Activated CD4-positive, CD25-positive, alpha-beta regulatory T cell (primary cell): ENCODE measurements at places on chromosomes 11 and 22.

DNA sequence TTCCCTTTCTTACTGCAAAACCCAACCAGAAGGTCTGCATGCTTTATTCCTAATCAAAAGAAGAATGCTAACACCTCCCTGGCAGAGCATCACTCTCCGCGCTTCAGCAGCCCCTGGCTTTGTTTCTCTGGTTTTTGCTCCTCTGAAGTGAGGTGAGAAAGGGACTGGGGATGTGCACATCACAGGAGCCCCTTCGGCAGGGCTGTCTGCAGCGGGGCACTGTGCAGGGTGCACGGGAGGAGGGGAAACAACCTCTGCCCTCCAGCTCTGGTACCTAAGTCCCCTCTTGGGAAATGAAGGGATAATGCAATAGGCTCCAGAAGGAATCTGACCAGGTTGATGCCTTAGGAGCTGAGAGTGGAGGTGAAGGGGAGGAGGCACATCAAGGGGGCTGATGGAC, 312.7 kb downstream of the NTM start:
- no peak for DNase-seq

DNA sequence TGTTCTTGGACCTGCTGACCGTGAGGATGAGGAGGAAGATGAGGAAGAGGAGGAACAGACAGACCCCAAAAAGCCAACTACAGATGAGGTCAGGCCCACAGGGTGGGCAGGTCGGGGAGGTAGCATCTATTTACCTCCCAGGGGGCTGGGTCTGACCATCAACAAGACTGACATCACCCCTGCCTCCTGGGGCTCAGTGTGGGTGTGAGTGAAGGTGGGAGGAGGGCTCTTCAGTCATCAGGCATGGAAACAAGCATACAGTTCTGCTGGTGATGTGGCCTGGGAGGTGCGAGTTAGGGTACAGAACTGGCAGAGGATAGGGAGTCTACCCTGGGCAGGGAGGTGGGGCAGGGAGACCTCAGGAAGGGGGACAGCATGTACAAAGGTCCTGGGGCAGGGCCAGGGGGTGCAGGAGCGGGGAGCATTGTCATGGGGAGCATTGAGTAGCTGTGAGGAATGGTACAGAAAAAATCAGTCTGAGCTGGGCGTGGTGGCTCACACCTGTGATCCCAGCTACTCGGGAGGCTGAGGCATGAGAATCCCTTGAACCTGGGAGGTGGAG, 8.9 kb downstream of the PLCB3 start:
- no peak for DNase-seq

GRCh38 chr11:41177791-41178190, 281.7 kb downstream of the LRRC4C start:
- no peak for DNase-seq

- DNase-seq: no peak
Measured at GRCh38 chr22:19037282-19038163, 84.7 kb downstream of the DGCR2 start.

- no peak for DNase-seq
Measured at GRCh38 chr11:128273736-128274135, 313.6 kb downstream of the ETS1 start.

GRCh38 chr11:45739866-45740265, 65.1 kb upstream of the SLC35C1 start:
- DNase-seq: no peak

- no peak for DNase-seq
Measured at GRCh38 chr22:45774001-45774670, 102.5 kb downstream of the ATXN10 start.

DNA sequence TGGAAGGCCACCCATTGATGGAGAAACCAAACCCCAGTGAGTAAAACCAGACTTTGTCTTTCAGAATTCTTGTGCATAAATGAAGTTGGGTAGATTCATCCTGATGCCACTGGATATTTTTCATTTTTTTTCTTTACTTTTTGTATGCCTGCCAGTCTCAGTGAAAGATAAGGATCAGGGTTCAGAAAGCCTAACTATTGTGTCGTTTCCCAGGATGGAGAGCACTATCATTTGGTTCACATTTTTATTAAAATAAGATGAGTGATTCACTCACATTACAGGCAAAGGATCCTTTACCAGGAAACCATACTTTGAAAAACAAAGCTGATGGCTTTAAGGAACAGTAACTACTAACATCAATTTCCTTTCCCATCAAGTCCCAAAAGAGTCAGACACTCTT, 52.0 kb downstream of the ARFGAP2 start:
- DNase-seq: no peak

- no peak for DNase-seq
Measured at GRCh38 chr11:45472716-45473317, 186.7 kb upstream of the SYT13 start.

DNA sequence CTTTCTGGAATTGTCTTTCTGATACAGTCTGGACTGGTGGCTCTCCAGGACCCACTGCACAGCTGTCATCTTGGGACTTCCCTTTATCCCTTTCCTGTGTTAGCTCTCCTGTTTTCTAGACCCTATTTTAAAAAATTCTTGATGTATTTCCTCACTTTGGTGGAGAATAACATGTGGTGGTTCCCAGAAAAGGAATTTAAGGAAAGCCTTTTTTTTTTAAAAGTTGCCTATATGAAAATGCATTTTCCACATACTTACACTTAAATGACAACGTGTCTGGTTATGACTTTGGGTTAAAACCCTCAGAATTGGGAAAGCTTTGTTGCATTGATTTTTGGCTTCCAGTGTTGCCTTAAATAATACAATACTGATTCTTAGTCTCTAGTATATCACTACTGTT, 400.7 kb downstream of the TMEM135 start:
- DNase-seq: no peak

DNA sequence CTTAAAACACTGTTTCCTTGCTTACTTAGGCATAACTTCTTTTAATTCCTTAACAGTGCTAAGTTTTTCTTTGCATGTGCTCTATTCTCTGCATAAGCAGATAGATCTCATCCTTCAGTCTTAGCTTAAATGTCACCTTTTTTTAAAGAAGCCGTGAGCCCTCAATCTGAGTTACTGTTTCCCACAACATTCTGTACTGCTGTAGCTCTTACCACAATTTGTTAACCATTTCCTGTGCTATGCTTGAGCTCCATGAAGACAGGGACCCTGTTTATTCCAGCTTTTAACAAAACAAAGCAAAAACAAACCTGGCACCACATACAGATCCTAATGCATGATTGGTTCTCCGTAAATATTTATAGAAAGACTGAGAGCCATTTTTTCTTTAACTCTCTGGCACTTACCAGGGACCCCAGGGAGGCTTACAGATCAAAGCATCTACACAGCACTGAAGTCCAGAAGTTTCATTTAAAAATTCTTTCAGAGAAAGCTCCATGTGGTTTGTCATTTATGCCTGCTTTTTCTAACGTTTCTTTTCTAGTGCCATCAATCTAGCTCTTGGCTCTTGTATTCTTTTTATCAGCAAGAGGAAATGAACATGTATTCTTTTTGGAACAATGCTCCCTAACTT, 74.9 kb downstream of the DYNC2H1 start:
- DNase-seq: no peak

- DNase-seq: no peak
Measured at GRCh38 chr11:4884361-4884760, 2.7 kb downstream of the OR51T1 start.

- no peak for DNase-seq
Measured at GRCh38 chr11:75966537-75967287, 151.7 kb downstream of the UVRAG start.

- DNase-seq: no peak
Measured at GRCh38 chr22:19929586-19930550, 11.7 kb upstream of the COMT start.

- DNase-seq: no peak
Measured at GRCh38 chr22:42385696-42386095, 46.5 kb downstream of the NFAM1 start.

DNA sequence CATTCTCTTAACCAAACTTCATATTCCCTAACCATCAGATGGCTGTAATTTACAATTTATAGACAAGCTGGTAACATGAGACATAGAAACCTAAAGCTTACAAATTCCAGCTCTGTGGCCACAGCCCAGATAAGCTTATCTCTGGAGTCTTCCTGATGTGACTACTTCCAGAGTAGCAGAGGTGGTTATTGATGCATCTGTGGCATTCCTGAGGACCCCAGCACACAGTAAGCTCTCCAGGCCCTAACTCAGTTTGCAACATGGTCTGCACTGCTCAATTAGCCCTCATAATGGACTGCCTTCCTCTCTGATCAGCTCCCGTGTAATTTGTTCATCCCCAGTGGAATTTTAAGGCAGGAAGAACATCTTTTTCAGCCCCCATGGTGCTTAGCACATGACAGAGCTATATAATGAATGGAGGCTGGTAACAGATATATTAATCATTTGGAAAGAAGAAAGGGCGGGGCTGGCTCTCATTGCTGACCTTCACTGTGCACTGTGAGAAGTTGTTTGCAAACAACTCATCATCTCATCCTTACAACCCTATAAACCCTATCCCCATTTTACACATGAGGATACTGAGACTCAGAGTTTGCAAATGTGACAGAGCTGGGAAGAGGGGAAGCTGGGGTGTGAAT, 30.1 kb upstream of the KCNJ11 start:
- no peak for DNase-seq

- no peak for DNase-seq
Measured at GRCh38 chr11:115920092-115920461, 415.9 kb upstream of the CADM1 start.

GRCh38 chr11:115848080-115848479, 343.9 kb upstream of the CADM1 start:
- no peak for DNase-seq

DNA sequence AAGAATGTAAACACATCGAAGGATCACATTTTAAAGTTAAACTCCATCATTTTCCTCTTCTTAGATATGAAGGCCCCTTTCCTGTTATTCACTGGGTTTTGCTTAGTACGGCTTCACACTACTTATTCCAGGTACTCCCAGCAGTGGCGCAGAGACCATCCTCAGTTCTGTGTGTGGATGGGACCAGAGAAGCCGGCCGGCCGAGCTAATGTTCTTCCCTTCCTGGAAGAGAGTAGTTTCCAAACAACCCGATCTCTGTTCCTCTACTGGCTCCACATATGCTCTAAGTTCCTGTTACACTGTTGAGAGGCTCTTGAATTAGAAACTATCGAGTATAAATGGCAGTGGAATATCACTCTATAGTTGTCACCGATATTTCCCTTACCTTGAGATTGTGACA, 684 bp upstream of the NFRKB start:
- no peak for DNase-seq

DNA sequence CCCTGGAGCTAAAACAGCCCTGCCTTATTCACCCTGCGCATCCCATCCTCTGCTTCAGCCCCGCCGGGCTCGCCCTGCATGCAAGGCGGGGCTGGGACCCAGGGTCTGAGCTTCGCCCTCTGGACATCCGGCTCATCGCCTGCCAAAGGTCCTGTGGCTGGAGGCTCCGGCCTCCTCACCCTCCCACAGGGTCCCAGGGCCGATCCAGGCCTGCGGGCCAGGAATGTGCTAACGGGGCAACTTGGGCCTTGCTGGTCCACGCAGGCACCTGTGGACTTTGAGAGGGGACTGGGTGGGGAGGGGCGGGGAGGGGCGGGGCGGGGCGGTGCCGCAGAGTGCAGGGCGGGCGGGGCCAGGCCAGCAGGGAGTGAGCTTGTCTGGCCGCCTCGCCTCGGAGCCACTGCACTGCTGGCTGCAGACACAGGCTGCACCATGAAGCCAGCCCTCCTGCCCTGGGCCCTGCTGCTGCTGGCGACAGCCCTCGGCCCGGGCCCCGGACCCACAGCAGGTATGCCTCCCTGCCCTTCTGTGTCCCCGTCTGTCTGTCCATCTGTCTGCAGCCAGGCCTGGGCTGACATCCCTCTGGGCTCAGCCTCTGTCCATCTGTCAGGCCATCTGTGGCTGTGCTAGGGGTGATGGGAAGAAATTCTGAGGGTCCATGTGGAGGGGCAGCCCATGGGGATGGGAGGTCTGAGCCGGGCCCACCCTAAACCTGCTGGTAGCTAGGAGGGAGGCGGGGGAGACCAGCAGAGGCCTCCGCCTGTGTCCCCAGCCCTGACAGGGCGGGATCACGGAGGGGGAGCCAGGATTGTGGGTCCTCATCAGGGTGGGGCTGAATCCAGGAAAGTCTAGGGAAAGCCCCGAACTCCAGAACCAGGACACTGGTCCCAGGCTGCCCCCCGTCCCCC, at the start of gene SUSD2:
TSS of gene SUSD2 (plus strand) at position 400 of the 908 bp plus-strand sequence. CDS start at position 433, 33 bp downstream.
- DNase-seq: no peak

- DNase-seq: no peak
Measured at GRCh38 chr11:73243093-73243485, 25.0 kb downstream of the P2RY2 start.

- no peak for DNase-seq
Measured at GRCh38 chr11:128029219-128029722, 558.1 kb downstream of the ETS1 start.

- no peak for DNase-seq
Measured at GRCh38 chr11:131841028-131841427, 470.6 kb downstream of the NTM start.

GRCh38 chr11:87501388-87501787, 463.7 kb downstream of the TMEM135 start:
- no peak for DNase-seq

- no peak for DNase-seq
Measured at GRCh38 chr11:69598147-69598546, 42.8 kb upstream of the CCND1 start.

- DNase-seq: no peak
Measured at GRCh38 chr11:77654770-77655434, 17.3 kb upstream of the CLNS1A start.
